ENCODE measurements at places on chromosomes 7 and 10. TPM values are rescaled to one million over a fixed set of nuclear protein-coding genes. Genes with fewer than 3 reads are reported as not detected.

DNA sequence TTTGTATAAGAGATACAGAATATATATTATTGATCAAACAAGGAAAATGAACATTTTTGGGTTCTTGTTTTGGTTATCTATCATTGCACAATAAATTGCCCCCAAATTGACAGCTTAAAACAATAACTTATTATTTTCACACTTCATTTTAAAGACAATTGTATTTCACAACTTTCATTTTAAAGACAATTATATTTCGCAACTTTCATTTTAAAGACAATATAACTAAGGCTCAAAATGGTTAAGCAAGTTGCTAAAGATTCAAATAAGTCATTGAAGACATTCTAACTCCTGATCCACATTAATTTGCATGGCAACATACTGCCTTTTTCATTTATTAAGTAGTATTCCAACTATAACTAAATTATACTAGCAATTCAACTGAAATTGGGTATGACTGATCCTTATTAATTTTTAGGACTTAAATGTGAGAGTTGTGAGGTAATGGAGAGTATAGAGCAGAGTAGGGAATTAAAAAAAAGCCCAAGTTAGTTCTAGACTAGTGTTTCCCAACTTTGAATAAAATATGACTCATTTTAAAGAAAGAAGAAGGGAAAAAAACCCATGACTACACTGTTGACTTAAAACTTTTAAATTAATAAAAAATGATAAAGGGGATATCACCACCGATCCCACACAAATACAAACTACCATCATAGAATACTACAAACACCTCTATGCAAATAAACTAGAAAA is 9.9 kb upstream of the STEAP2 start:
- DNase-seq: no peak
- H3K27ac ChIP-seq: no peak overlapping the region
- H3K4me3 ChIP-seq: no peak overlapping the region
- no peaks in the 10 kb centered on the region for H3K27me3 ChIP-seq
- H3K36me3 ChIP-seq: no peaks in the 10 kb centered on the region

DNA sequence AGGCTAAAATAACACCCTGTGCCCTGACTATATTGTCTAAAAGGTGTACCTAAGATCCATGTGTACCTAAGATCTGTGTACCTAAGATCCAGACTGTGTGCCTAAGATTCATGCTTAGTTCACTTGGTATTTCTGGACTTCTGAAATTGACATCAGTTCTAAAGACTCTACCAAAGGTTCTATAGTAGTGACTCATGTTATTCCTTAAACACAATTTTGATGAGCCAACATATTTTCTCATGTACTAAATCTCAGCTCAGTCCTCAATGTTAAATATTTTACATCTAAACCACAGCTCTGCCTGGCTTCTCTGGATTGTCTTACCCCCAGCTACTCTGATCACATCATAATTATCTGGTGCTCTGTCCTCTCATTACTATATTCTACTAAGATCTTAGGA is 802.3 kb upstream of the SORCS1 start:
- H3K4me3 ChIP-seq: no peak overlapping the region
- no peaks in the 10 kb centered on the region for H3K4me1 ChIP-seq
- no peak for DNase-seq

- DNase-seq: no peak
- no peaks in the 10 kb centered on the region for H3K27me3 ChIP-seq
- no peak overlapping the region for H3K4me3 ChIP-seq
- H3K4me1 ChIP-seq: peaks cover 61% of the 10 kb centered on the region
- H3K27ac ChIP-seq: peak overlapping the region; percentile 75
- H3K36me3 ChIP-seq: no peaks in the 10 kb centered on the region
Observed at GRCh38 chr10:75507469-75507868, 76.0 kb downstream of the LRMDA start.

GRCh38 chr10:119237722-119238436 is 30.5 kb downstream of the GRK5 start:
- H3K36me3 ChIP-seq: no peaks in the 10 kb centered on the region
- H3K27ac ChIP-seq: peak overlapping the region; percentile 53
- peaks cover 62% of the 10 kb centered on the region for H3K4me1 ChIP-seq
- DNase-seq: no peak

- H3K4me1 ChIP-seq: peaks cover 9% of the 10 kb centered on the region
- no peak overlapping the region for H3K4me3 ChIP-seq
Observed at GRCh38 chr10:85778074-85778473, 588.5 kb downstream of the GRID1 start.

- no peaks in the 10 kb centered on the region for H3K4me1 ChIP-seq
- H3K27me3 ChIP-seq: peaks cover 40% of the 10 kb centered on the region
- H3K36me3 ChIP-seq: no peaks in the 10 kb centered on the region
- DNase-seq: no peak
Observed at GRCh38 chr10:42972946-42973345, 103.9 kb upstream of the RET start.

DNA sequence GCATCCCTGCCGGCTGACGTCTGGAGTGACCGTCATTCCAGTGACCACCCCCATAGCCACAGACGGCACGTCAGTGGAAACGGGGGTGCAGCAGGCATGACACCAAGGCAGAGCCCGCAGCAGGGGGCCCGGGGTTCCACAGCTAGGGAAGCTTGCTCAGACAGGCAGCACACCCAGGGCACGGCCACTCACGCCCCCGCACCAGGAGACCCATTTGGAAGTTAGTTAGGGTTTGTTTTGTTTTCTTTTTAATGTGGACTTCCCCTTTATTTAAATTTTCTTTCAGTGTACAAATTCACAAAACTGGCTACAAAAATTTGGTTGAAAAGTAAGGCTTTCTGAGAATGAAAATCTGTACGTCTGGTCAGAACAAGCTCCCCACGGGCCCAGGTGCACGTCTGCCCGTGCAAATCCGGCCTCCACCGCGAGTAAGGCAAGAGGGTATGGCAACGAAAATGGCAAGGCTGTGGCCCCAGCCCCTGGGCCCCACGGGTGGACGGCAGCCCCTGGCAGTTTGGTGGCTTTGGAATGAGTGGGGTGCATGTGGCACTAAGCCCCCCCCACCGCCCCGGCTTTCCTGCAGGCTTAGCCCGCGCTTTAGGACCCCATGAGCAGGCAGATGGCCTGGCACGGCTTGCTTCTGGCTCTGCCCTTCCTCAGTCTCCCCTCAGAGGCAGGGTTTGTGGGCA is 124.2 kb downstream of the FAM53B start:
- H3K4me1 ChIP-seq: peaks cover 24% of the 10 kb centered on the region
- no peaks in the 10 kb centered on the region for H3K36me3 ChIP-seq
- DNase-seq: no peak
- H3K27ac ChIP-seq: no peak overlapping the region

GRCh38 chr7:158415316-158415715 is 172.3 kb downstream of the PTPRN2 start:
- no peak overlapping the region for H3K27ac ChIP-seq
- no peaks in the 10 kb centered on the region for H3K4me1 ChIP-seq
- no peaks in the 10 kb centered on the region for H3K27me3 ChIP-seq
- no peak for DNase-seq

- H3K27me3 ChIP-seq: no peaks in the 10 kb centered on the region
- H3K27ac ChIP-seq: no peak overlapping the region
- peak; percentile 17 for DNase-seq
- H3K4me3 ChIP-seq: no peak overlapping the region
- no peaks in the 10 kb centered on the region for H3K36me3 ChIP-seq
Observed at GRCh38 chr10:125521721-125522680, 161.0 kb downstream of the TEX36 start.

- no peak overlapping the region for H3K27ac ChIP-seq
- H3K4me3 ChIP-seq: no peak overlapping the region
- H3K27me3 ChIP-seq: no peaks in the 10 kb centered on the region
- no peak for DNase-seq
Observed at GRCh38 chr7:112556633-112557032, 75.8 kb downstream of the LSMEM1 start.

DNA sequence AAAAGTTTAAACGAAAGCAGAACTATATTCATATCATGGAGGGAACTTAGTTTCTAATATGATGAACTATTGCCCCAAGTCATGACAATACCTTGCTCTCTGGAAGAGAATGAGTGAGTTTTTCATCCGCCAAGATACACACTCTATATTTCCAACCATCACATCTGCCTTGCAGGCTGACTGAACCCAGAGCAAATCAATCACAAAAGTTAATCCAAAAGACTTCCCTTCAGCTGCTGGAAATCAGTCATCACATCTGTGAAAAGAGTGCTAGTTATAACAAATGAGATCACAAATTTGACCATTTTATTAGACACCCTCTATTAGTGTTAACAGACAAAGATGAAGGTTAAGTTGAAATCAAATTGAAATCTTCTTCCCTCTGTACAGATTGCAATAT is 261.7 kb upstream of the PRKCQ start:
- no peaks in the 10 kb centered on the region for H3K4me1 ChIP-seq
- DNase-seq: no peak
- H3K4me3 ChIP-seq: no peak overlapping the region
- no peaks in the 10 kb centered on the region for H3K36me3 ChIP-seq

GRCh38 chr7:34662058-34662708 is 4.2 kb downstream of the NPSR1 start:
- no peak overlapping the region for H3K4me3 ChIP-seq
- H3K27me3 ChIP-seq: no peaks in the 10 kb centered on the region
- H3K4me1 ChIP-seq: no peaks in the 10 kb centered on the region
- H3K27ac ChIP-seq: no peak overlapping the region
- no peak for DNase-seq

DNA sequence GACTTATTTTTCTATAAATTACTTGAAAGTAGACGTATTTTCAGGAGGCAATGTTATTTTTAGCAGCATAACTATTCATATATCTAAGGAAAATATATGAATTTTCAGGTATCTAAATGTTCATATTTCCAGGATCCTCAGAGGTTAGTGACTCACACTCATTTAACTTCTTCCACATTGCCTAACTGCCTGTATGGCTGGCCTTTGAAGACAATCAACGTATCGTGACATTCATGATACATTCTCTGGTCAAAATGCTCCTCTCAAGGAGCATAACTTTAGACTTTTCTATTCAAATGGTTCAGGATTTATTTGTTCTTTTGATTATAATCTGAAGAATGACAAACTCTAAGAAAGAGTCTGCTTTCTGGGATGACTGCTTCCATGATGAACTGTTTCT is 89.3 kb downstream of the SEMA3C start:
- no peak overlapping the region for H3K27ac ChIP-seq
- H3K4me1 ChIP-seq: peaks cover 97% of the 10 kb centered on the region
- H3K36me3 ChIP-seq: no peaks in the 10 kb centered on the region
- DNase-seq: no peak
- H3K4me3 ChIP-seq: no peak overlapping the region

DNA sequence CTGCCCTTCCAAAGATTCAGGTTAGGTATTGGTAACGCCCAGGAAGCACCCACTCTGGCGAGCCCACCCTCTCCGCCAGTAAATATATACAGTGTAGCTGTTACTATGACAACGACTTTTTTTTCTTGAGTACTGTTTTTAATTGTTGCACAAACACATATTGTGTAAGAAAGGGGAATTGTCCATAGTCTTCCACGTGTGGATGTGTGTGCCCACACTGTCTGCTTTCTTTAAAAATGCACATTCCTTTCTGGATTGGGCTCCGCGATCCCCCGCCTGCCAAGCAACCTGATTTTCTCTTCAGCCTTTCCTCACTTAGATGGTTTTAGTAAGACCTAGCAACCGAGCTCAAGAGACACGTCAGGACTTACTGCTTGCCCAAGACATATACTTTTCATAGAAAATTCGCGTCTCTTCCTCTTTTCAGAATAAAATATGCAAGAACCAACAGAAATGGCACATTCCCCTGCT is 247.8 kb downstream of the EBF3 start:
- no peak overlapping the region for H3K4me3 ChIP-seq
- H3K4me1 ChIP-seq: no peaks in the 10 kb centered on the region
- H3K36me3 ChIP-seq: peaks cover 10% of the 10 kb centered on the region
- no peak overlapping the region for H3K27ac ChIP-seq
- DNase-seq: no peak
- no peaks in the 10 kb centered on the region for H3K27me3 ChIP-seq

GRCh38 chr10:71085689-71086438 is 126.5 kb upstream of the UNC5B start:
- H3K4me1 ChIP-seq: no peaks in the 10 kb centered on the region
- peak; percentile 81 for DNase-seq
- H3K36me3 ChIP-seq: no peaks in the 10 kb centered on the region
- H3K27me3 ChIP-seq: no peaks in the 10 kb centered on the region
- H3K4me3 ChIP-seq: no peak overlapping the region
- no peak overlapping the region for H3K27ac ChIP-seq

DNA sequence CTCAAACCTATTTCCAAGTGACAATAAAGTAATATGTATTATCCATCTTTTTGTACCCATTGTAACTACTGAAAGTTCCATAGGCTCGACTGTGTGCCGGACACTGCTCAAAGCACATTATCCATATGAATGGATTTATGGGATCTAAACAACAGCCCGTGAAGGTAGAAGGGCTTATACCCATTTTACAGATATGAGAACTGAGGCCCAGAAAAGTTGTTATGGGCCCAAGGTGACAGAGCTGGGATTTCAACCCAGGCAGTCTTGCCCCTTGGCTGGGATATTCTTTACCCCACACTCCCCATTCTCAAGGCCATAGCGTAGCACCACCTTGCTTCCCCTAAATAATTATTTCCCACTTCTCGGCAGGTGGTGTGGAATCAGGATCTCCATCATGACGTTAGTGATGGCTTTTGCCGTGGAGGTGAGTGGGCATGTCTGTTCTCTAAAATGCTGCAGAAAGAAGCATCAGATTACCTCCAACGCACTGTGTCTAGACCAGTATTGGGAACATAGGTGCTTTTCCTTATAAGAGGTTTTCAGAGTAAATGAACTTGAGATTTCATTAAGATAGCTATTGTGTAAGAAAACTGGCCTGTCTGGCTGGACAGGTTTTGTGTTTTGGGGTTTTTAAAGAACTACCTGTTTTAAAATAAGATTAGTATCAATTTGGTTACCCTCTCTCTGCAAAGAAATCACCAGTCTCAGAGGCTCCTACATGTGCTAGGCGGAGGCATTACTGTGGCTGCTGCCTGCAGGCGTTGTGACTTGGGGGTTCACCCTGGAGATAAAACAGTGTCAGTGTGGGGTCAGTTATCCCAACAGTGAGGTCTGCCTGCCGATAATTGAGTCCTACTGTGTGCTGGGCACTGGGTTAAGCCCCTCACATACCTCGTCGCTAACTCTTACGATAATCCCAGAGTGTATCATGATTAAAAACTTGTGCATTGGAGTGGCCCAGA is 85.1 kb upstream of the SDK1 start:
- peaks cover 8% of the 10 kb centered on the region for H3K4me1 ChIP-seq
- H3K27ac ChIP-seq: no peak overlapping the region
- H3K36me3 ChIP-seq: no peaks in the 10 kb centered on the region
- H3K27me3 ChIP-seq: no peaks in the 10 kb centered on the region

CLRN3 gene
- total RNA-seq: not detected

ADAM12 gene
- 1.2 TPM for total RNA-seq

LRRD1 gene
- total RNA-seq: not detected

PNPLA8 gene
- 32.8 TPM for total RNA-seq

ZNF32 gene
- total RNA-seq: 54.8 TPM

ABCC2 gene
- 0.32 TPM for total RNA-seq

UTF1 gene
- not detected for total RNA-seq

CLCN1 gene
- not detected for total RNA-seq

MBL2 gene
- not detected for total RNA-seq

LIPJ gene
- total RNA-seq: not detected

PNLIP gene
- total RNA-seq: not detected

TBXAS1 gene
- 9.8 TPM for total RNA-seq

IDI2 gene
- not detected for total RNA-seq

All from esophagus muscularis mucosa (tissue), 4 donors.